Stimulated activated CD4-positive, alpha-beta T cell treated with anti-CD3 and anti-CD28 coated beads, TNF-alpha, amount 100 ng/mL, for 1 hour (primary cell): ENCODE measurements at places on chromosomes 16 and 17.

- no peak for DNase-seq
Measured at GRCh38 chr17:63438092-63439051, 7.7 kb downstream of the CYB561 start.

GRCh38 chr16:48517493-48517892 lies 92.5 kb downstream of the N4BP1 start:
- DNase-seq = no peak

DNA sequence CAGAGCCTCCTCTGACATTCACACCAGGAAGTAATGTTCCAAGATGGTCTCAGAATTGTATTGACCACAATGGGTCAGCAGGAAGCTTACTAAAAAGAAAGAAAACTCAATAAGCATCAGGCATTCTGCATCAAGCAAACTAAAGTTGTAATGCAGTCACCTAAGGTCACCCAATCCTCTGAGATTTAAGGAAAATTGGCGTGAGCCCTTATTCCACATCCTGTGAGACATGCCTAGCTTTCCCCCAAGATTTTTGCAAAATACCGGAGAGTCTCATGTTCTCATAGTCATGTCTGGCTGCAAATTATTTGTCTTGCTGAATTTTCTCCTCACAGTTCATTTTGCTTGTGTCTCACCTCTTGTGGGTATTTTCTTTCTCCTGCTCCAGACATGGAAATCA lies 417.1 kb upstream of the SOX9 start:
- no peak for DNase-seq

DNA sequence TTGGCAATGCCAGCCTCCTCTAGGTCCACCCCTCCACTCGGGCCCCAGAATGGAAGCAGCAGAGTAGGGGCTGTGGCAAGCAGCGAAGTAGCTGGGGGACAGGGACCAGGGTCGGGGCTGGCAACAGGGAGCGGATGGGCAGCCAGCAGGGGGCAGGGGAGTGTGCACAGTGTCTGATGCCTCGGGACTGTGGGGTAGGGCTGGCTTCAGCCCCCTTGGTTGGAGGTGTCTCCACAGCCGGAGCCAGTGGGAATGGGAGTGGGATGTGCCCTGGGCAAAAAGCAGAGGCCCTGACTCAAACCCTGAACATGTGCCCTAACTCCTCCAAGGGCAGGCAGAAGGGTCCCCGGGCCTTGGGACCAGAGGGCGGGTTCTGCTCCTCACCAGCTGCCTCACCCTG lies 18.5 kb upstream of the ARHGAP27 start:
- no peak for DNase-seq

- DNase-seq = no peak
Measured at GRCh38 chr17:10278218-10278617, 79.8 kb upstream of the GAS7 start.

GRCh38 chr16:20830372-20830771 lies 24.0 kb downstream of the REXO5 start:
- no peak for DNase-seq

DNA sequence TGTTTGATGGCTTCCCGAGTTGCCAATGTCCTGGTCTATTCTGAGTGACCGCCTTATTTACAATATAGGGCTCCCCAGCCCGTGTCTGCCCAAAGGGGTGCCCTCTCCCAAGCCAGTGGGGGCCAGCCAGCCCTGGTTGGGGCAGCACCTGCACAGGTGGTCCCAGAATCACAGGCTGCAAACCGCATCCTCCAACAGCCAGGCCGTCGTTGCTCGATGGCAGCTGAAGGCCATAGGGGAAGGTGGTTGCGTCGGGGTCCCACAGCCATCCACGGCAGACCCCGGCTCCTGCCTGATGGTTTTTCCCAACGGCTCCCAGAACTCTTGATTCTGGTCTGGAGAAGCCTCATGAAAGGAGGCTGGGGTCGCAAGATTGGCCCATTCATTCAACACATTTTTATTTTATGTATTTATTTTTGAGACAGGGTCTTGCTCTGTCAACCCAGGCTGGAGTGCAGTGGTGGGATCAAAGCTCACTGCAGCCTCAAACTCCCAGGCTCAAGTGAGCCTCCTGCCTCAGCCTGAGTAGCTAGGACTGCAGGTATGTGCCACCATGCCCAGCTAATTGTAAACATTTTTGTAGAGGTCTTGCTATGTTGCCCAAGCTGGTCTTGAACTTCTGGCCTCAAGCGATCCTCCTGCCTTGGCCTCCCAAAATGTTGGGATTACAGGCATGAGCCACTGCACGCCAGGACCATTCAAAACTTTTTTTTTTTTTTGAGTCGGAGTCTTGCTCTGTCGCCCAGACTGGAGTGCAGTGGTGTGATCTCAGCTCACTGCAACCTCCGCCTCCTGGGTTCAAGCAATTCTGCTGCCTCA lies 79.0 kb upstream of the TOB1 start:
- DNase-seq = no peak

DNA sequence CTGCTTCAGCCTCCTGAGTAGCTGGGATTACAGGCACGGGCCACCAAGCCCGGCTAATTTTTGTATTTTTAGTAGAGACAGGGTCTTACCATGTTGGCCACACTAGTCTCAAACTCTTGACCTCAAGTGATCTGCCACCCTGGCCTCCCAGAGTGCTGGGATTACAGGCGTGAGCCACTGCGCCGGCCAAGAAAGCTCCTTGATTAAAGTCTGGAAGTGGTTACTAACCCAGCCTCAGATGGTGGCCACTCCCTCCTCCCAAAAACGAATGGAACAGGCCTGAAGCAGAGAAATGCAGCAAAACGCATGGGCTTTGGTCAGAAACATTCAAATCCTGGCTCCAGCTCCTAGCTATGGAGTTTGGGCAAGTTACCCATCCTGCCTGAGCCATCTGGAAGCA lies 11.3 kb downstream of the FKBP10 start:
- DNase-seq = no peak

GRCh38 chr16:24071666-24072360 lies 184.3 kb upstream of the CACNG3 start:
- no peak for DNase-seq

- no peak for DNase-seq
Measured at GRCh38 chr16:20931066-20931600, 30.6 kb downstream of the LYRM1 start.

DNA sequence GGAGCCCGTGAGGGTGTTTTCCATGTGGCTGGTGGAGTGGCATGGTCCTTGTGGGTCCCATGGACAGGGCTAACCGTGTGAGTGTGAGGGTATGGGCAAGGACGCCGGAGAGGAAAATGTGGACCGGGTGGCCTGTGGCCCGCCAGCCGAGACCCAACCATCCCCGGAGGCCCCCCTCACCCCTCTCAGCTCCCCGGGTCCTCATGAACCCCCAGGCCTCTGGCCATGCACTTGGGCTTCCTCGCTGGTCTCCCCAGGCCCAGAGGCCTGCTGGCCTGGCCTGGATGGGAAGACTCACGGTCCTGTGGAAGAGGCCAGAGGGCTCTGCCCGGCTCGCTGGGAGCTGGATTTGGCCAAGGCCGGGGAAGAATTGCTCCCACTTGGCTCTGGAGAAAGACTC lies 13.1 kb downstream of the RAP1GAP2 start:
- no peak for DNase-seq

DNA sequence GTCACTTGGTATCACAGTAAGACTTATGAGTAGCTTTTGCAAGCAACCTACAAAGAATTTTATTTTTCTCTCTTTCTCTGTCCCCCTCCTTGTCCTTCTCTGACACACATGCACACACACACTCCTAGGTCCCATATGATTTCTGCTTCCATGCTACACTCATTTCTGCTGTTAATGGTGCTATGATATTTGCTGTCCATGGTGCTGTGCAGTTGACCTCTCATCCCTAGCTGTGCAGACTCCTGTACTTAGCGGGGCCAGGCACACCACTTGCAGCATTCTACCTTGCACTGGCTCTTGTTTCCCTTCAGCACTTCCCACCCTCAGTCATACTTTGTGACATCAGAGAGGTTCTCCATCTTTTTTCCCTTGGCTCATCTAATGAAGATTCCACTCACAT lies 158.9 kb upstream of the CNTNAP4 start:
- no peak for DNase-seq

DNA sequence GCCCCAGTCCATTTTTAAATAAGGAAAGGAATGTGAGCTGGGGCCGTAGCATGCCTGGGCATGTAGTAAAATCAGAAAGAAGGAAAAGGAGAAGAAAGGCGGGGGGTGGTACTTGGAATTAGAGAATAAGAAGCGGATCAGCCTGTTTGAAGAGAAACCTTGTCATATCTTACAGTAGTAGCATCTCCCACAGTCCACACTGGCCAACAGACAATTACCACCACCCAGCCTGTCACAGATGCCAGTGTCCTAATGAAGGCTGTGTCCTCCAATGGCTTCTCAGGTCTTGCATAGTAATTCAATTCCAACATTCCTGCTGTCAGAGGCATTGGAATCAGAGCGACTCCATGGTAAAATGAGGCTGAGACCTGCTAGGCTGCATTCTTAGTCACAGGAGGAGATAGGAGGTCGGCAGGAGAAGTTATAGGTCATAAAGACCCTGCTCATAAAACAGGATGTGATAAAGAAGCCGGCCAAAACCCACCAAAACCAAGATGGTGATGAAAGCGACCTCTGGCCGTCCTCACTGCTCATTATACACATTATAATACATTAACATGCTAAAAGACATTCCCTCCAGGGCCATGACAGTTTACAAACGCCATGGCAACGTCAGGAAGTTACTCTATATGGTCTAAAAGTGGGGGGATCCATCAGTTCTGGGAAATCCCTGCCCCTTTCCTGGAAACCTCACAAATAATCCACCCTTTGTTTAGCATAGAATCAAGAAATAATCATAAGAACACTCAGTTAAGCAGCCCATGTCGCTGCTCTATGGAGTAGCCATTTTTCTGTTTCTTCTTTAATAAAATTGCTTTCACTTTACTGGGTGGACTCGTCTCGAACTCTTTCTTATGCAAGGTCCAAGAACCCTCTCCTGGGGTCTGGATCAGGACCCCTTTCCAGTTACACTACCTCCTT lies 9.6 kb upstream of the AKAP10 start:
- no peak for DNase-seq

DNA sequence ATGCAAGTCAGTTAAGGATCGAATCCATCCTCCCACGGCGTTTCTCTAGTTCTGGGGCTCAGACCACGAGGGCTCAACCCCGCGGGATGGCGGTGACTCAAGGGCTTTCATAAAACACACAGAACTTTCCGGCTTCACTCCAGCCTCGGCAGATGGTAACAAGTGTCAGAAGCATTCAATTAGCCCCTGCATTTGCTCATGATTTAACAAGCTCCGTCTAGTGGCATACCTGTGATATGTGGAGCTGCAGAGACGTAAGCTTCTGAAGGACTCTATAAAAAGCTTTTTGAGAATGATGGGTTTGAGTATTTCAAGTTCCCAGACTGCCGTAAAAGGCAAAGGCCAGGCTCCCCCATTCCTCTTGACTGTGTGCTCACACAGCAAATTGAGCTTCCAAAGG lies 91.3 kb upstream of the SEC14L1 start:
- DNase-seq = no peak

DNA sequence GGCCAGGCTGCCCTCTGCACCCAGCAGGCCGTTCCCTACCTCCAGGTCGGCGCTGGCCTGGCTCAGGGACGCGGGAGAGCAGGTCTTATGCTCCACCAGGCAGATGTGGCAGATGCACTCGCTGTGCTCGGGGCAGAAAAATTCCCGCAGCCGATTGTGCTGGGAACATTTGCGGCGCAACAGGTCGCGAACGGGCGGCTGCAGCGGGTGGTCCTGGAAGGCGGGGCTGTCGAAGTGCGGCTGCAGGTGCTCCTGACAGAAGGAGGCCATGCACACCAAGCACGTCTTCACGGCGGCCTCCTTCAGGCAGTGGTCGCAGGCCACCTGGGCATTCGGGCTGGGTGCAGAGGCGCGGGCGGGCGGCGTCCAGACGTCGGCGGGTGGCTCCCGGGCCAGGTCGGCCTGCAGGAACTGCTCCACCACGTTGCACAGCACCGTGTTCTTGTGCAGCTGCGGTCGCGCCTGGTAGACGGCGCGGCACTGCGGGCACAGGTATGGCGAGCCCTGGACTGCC lies 439 bp downstream of the TRIM25 start:
- no peak for DNase-seq

- DNase-seq = no peak
Measured at GRCh38 chr16:3187798-3188674, at the start of gene OR1F1. TSS of gene OR1F1 (plus strand) at chr16:3188204.

DNA sequence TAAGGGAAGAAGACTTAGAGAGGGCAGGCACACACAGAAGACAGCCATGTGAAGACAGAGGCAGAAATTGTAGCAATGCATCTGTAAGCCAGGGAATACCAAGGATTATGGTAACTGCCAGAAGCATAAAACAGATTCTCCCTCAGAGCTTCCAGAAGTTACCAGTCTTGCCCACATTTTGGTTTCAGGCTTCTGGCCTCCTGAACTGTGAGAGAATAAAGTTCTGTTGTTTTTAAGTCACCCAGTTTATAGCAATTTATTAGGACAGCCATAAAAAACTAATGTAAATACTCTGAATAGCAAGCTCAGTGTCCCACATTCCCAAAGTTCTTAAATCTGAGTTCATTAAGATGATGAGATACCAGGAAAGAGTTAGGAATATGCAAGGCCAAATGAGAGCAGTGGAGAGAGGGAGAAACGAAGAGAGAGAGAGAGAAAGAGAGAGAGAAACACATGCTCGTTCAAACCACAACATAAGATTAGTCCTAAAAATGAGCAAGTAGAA lies 123.4 kb downstream of the HS3ST3A1 start:
- DNase-seq = no peak

DNA sequence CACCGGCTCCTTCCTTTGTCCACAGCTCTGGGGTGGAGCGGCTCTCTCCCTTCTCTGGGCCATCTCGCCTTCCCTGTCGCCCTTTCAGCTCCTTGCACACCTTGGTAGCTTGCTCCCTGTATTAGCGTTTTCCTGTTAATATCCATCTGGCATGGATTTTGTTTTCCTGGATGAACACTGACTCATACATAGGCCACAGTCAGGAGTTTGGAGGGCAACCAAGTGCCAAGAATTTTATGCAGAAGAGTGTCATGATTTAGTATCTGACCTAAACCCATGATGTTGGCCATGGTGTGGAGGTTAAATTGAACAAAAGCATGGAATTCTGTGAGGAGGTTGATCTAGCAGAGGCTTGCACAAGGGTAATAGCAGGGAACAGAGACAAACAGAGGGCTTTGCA lies 180.9 kb downstream of the AIPL1 start:
- no peak for DNase-seq
